Cerebellar cortex (tissue), 1 donor: ENCODE measurements at places on chromosomes 1 and 21.

GRCh38 chr1:48043622-48044021, 46.4 kb upstream of the TRABD2B start:
- no peak for DNase-seq

DNA sequence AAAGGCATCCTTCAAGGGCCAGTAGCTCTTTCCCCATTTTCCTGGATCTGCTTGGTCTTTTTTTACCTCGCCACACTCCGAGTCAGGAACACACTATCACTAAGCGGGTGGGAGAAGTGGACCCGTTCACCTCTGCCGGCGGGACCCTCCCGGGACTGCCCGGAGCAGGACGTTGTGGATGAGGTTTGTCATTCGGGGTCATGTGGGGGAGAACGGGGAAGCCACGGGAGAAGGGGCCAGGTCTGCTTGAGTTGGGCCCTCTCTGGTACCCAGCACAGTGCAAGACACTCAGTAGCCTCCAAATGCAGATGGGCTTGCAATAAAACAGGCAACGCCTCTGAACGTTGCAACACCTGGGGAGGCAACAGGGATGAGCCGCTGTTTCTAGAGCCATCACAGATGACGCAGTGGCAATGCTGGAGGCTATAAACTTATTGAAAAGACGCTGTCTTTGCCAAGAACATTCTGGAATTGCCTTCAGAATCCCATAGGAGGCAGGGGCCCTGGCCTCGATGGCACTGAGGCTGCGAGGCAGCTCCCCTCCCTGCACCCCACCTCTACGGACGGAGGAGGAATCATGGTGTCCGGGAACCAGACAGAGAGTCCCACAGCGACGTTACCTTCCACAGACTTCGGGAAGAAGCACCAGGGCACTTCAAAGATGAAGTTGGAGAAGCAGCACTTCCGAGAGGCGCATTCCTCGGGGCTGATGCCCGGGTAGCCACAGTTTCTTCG, 3.8 kb downstream of the TFF2 start:
- DNase-seq, result no peak

DNA sequence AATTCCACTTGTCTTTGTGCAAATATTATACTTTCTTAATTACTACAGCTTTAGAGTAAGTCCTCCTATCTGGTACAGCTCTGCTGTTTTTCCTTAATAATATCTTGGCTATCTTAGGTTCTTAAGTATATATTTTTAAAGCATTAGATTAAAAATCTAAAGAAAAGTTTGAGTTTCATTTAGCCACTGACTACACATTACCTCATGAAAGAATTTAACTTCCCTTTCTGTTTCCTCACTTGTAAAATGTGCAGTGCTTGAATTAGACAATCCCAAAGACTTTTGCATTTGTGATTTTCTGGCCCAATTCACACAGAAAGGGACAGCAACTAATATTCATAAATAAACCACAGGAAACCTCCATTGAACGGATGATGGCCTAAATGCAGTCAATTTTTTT, 126.4 kb upstream of the SAMSN1 start:
- DNase-seq, result no peak

DNA sequence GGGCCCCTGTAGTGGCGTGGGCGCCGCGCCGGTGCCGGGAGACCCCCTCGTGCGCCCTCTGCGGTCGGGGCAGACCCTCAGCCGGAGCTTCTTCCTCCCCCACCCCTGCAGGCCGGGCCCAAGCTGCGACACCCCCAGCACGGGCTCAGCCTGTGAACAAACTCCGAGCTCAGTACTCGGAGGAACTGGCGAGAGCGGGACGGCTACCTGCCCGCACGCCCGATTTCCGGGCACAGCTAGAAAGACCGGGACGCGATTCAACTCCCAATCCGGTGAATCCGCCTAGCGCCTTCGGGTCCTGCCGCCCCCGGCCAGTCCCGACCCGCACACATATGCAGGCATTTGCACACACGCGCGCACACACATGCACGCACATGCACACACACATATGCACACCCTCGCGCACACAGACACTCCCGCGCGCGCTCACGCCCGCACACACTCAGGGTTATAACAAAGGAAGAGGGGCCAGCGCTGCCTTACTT, 580 bp upstream of the BLACAT1 start:
- DNase-seq, result peak; percentile 58

- no peak for DNase-seq
Observed at GRCh38 chr1:64659478-64660138, 85.3 kb upstream of the RAVER2 start.

- DNase-seq, result no peak
Observed at GRCh38 chr1:193157360-193157759, 29.1 kb downstream of the B3GALT2 start.

DNA sequence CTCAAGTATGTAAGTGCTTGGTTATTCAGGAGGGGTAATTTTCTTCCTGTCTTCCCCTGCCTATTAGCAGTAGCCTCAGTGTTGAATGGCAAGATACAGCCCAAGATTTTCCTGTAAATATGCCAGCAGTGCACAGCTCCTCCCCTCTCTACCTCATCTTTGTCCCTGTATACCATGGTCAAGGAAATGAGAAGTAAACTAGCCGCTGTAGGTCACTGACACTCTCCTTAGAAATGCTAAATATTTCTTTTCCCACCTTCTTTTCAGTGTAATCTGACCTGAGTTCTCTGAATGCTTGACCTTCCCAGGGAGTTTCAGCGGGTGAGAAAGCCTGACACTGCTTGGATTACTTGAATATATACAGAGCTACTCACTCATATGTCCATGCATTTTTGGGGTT, 84.1 kb upstream of the ZNF326 start:
- peak; percentile 81 for DNase-seq

- DNase-seq, result no peak
Observed at GRCh38 chr1:55380355-55380970, 165.3 kb upstream of the USP24 start.

- peak; percentile 98 for DNase-seq
Observed at GRCh38 chr1:54407404-54408146, 1.4 kb upstream of the SSBP3 start.

DNA sequence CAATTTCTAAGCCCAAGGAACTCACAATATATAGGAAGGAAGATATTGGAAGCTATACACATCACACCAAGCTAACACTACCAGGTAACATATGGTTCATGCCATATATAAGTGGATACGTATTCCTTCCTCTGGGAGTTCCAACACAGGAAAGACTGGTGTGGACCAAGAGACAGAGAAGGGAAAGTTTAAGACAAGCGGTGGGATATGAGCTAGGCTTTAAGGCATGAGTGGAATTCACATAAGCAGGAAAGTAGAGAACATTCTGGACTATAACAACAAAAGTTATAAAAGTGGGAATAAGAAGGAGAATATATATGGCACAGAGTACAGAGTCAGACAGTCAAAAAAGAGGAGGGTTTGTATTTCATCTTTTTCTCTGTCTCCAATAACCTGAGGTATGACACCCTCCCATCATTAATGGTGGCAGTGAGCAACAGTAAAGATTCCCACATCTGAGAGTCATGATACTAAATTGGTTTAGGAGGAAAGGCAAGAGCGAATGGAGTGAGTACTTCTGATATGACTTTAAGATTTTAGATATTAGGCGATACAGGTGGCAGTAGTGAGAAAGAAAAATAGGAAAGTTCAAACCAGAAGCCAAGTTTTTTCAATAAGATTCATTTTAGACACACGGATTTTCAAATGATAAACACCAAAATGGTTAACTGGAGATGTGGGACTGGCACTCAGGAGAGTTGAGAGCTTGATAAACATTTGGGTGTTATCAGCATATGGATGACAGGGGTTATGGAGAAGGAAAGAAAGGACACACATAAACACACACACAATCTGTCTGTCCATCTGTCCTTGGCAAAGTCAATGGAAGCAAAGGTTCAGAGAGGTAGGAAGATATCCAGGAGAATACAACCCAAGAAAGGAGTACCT, 87.4 kb upstream of the TTC39A start:
- no peak for DNase-seq

GRCh38 chr1:231918239-231919015, 291.8 kb downstream of the DISC1 start:
- DNase-seq, result no peak

DNA sequence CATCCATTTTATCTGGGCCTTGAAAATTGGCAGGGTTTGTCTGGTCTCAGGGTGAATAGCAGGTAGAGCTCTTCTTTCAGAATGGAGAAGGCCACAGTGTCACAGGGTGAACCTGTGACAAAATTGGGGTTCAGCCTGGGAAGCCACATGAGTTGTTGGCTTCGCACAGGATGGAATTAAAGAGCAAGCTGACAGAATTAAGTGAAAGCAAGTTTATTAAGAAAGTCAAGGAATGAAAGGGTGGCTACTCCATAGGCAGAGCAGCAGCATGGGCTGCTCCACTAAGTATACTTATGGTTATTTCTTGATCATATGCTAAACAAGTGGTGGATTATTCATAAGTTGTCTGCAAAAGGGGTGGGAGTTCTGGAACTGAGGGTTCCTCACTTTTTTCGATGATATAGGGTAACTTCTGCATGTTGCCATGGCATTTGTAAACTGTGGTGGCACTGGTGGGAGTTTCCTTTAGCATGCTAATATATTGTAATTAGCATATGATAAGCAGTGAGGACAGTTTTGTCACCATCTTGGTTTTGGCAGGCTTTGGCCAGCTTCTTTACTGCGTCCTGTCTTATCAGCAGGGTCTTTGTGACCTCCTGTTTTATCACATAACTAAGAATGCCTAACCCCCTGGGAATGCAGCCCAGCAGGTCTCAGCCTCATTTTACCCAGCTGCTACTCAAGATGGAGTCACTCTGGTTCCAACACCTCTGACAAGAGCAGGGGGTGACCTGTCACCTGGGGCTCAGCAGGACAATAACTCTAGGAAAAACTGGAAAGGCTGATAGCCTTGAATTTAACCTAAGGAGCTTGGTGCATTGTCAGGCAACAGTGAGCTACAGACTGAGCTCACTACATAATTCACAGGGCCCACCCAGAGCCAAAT, 5.1 kb downstream of the IFNAR2 start:
- DNase-seq, result no peak

GRCh38 chr1:237756304-237756967, 134.3 kb downstream of the ZP4 start:
- DNase-seq, result no peak

- DNase-seq, result no peak
Observed at GRCh38 chr1:161013488-161014230, 7.3 kb downstream of the F11R start.

GRCh38 chr1:177106614-177107365, 57.7 kb downstream of the ASTN1 start:
- DNase-seq, result peak; percentile 80

- no peak for DNase-seq
Observed at GRCh38 chr1:41723786-41724185, 194.9 kb downstream of the HIVEP3 start.

DNA sequence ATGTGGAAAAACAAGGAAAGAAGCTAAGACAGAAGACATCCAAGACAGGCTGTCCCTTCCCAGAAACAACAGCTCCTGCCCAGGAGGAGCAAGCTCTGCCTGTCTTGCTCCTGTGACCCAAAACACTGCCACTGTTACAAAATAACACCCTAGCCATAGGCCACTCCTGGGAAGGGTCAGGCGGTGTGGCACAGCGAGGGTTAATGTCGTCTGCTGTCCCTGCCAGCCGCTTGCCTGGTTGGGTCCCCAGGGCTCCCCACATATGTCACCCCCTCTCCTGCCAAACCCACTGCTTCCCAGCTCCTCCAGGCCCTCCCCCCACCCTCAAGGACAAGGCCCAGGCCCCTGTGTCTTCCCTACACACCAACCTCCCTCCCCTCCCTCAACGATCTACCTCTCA, 3.9 kb upstream of the NHLH1 start:
- DNase-seq, result peak; percentile 60

DNA sequence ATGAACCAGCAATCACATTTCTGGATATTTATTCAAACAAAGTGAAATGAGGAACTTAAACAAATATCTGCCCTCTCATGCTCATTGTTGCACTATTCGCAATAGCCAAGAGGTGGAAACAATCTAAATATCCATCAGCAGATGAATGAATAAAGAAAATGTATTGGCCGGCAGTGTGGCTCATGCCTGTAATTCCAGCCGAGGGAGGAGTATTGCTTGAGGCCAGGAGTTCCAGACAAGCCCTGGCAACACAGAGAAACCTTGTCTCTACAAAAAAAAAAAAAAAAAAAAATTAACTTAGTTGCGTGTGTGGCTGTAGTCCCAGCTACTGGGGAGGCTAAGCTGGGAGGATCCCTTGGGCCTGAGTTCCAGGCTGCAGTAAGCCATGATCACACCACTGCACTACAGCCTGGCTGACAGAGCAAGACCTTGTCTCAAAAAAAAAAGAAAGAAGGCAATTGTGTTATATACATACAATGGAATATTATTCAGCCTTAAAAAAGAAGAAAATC, 191.4 kb downstream of the AKT3 start:
- no peak for DNase-seq

GRCh38 chr21:22444990-22445389, 1446.8 kb downstream of the NCAM2 start:
- DNase-seq, result no peak

DNA sequence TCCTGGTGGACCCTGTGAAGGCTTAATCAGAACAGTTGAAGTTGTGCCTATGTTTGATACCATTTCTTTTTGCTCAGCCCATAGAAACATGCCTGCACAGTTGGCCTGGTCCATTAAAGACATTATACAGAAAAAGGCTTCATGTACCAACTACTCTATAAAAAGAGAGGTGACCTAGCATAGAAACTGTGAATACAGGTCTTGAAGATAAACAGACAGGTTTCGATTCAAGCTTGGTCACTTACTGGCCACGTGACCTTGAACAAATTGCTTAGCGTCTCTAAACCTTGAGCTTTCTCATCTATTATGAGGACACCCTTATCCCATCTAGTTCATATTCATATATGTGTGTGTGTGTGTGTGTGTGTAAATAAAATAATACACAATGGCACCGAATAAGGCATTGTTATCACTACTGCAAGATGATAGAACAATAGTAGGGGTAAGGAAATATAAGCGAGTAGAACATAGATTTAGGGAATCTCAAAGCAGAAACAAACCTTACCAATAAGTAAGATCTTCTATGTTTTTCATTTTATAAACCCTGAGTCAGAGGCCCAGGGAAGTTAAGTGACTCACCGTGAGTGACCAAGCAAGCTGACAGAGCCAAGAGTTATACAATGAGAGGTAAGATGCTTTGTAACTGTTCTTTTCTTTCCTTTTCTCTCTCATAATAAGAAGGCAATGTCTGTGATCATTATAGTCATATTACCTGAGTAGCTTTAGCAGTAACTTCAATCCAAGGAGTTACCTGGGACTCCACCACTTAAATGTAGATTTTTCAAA, 476.8 kb upstream of the DEPDC1 start:
- DNase-seq, result no peak

DNA sequence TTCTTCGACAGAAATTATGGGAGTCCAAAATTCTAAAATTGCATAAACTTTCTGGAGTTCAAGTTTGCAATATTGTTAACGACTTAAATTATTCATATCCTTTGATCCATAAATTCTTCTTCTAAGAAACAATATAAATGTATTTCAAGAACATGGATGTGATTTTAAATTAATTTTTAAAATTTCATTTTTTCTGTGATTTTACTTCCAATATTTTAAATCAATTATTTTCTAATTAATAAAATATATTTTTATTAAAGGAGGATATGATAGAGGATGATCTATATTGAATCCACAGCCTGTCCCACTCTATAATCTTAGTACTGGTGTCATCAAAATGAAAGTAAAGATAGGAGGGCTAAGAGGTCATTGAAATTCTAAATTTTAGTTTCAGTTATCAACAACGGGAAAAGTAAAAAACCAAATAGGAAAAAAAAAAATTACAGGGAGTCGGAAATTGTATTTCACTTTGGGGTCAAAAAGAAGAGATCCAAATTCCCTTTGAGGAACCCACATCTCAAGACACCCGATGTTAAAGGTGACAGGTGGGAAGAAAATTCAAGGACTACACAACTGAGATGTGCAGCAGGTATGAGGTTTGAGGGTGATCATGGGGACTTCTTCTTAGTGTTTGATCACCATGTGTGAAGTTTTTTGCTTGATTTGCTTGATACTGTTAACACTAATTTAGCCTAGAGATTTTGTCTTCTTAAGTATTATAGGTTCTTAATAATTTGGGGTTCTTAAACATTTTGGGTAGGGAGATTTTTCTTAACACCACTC, 154.8 kb upstream of the RGS18 start:
- DNase-seq, result no peak
